ENCODE measurements at places on chromosomes 5 and 9.

DNA sequence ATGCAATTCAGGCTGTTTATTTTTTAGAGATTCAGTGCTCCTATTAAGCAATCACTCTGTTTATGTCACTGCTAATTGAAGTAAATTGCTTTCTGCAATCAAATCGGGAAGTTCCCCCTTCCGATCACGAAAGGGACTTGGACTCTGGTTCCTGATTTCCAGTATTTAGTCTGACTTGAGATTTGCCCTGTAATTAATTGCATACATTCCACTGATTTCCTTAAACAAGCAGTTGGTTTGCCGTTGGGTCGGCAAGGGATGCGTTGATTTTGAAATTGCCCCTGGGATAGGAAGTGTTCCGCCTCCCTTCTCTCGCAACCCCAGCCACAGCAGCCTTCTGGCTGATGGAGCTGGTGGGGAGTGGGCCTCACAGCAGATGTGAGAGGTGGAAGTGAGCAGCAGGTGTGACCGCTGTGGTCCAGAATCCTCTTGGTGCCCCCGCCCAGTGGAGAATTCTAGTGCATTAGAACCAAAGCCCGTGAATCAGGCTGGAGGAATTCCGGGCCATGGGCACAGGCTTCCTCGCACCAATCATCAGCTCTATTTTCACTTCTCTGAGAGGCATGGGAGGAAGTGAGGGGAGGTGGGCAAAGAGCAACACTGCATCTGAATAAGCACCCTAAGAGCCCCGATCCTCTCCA, 102.5 kb downstream of the SPRY4 start:
- DNase-seq = no peak

DNA sequence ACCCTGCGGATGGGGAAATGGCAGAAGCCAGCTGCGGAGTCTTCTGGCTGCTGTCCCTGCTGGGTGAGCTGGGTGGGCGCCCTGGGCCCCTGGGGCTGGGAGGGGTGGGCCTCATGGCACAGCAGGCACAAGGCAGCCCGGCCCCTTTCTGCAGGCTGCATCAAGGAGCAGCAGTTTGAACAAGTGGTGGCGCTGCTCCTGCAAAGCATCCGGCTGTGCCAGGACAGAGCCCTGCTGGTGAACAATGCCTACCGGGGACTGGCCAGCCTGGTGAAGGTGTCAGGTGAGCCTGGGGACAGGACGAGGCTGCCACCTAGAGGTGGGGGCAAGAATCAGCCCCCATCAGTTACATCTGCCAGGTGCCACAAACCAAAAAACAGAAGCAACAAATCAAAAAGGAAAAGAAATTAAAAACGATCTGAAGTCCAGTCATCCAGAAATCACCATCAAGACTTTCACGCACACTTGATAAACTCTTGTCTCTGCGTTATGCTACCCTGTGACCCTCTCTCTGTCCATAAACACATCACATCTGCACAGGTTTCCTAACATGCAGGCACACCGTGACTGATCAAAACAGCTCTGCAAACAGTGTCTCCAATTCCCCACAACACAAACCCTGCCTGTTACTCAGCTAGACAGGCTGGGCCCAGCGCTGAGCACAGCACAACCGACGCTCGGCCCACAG, 13.9 kb downstream of the REXO4 start:
- no peak for DNase-seq

GRCh38 chr9:33737811-33738606, 57.4 kb upstream of the PRSS3 start:
- DNase-seq = no peak

DNA sequence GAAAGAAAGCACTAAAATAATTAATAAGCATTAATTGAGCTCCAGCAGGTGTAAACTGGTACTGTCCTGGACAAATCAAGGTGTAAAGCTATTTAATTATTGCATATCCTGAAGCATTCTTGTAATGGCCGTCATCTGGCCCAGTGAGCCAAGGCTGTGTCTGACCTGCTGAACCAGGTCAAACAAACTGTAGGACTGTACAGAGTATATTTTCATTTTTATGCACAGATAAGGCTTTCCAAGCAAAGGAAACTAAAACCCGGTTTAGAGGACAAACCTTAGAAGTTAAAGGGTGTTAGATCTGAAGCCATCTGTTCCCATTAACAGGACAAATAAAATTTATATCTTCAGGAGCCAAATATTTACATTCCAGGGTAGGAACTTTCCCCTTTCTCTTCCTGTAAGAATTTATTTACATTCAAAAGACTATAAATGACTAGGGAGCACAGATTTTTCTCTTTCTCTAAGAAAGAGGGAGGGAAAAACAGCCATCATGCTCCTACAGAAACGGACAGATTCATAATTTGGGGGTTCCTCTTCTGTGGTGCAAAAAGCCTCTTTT, 69.8 kb downstream of the ESM1 start:
- DNase-seq = no peak

- DNase-seq = no peak
These were observed 248.8 kb downstream of the TENT4A start for GRCh38 chr5:6961837-6962635.

DNA sequence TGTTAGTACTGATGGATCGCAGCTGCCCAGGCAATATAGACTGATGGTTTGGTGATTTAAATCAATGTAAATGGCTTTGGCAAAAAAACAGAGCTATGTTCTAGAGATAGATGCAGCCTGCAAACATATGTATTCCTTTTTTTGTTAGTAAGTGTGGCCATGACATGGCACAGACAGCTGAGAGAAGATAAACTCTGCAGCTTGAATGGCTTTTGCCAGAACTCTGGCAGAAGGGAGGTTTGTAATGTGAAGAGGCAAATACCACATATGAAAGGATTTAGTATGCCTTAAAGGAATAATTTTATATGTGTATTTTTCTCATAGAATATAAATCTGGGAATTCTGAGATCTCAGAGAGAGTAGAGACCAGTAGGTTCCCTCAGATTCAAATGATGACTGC, 340.2 kb upstream of the DMAC1 start:
- no peak for DNase-seq

GRCh38 chr5:142453932-142454331, 129.1 kb upstream of the SPRY4 start:
- DNase-seq = no peak

DNA sequence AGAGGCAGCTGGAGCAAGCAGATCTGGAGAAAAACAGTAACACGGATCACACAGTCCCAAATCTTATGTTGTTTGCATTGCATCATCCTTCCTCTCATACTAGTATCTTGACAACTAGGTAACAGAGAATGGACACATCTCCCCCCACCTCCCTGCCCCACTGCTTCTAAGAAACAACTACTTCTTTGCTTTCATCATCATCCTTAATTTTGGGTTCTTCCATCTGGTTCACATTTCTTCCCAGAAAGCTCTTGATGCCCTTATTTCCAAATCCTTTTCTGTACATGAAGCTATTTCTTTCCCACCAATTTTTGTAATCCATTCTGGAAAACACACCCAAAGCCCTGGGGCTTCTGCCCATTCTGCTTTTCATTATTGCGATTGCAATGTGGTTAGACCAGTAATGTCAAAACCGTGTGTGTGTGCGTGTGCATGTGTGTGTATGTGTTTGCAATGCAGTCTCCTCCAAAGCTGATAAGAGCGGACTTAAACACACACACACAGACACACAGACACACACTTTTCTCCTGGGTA, 254.7 kb upstream of the SLC30A5 start:
- no peak for DNase-seq

DNA sequence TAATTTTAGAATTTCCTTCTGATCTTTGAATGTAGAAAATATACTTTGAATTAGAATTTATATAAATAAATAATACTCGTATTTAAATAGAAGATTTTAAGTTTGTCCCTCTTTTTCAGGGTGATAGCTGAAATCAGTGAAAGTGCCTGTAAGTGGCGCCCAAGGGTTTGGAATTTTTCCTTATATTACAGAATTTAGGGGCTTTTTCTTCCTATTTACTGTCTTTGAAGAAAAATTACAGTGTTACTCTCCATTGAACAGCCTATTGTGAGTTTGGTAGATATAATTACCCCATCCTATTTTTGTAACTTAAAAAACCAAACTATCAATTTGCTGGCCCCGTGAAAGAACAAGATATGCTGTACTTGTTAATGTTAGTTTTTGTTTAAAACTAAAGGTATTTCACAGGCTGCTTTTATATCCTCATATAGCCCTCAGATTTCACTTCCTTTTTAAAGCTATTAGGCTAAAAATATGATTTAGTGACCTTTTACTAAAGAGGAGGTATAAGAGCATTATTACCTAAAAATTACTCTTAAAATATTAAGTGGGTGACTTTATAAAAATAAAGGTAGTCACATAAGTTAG, 3.2 kb downstream of the MAP3K1 start:
- no peak for DNase-seq

DNA sequence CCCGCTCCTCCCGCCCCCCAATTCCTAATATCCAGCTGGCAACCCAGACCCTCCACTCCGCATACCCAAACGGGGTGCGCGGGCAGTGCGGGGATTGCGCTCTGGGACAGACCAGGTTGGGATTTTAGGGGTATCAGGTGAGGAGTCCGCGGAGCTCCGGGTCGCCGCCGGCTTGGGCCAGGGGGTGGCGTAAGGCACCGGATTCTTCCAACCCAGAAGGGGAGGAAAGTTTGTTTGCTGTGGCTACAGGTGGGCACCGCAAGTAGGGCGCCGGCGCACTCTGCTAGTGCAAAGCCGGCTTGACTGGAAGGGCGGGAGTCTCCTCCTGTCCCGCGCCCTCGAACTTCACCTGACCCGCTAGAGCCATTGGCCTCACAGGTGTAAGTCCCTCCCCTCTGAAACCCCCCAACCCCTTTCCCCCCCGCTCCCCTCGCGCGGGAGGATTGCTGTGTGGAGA, 709 bp downstream of the IQGAP2 start:
- DNase-seq = no peak

DNA sequence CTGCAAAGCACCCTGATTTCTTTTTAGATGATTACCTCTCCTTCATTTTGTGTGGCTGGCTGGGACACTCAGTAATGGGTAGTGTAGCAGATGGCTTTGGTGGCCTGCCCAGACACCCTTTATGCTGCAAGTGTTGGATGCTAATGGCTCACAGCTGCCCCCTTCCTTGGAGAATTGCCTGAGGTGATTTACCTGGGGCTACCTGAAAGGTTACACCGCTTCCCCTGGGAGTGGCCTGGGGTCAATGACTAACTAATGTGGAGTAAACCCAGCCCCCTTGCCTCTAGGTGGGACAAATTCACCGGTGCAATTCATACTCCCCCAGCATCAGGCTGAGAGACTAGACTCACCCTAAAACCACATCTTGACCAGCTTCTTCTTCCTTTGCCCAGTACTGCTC, 23.5 kb upstream of the HAND1 start:
- DNase-seq = no peak

DNA sequence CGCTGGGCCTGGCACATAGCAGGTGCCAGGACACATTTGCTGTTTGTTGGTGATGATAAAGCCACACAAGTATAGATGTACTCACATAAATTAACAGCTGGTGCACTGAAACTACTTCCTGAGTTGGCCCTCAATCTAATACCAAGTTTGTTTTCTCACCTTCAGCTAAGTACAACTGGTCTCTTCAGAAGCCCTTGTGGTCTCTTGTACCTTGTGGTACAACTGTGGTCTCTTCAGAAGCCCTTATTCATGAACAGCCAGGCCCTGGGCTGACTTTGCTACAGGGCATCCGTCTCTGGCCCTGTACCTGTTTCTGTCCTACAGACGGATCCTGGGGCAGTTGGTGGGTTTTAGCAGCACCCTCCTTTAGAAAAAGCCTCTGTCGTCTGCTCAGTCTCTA, 81.5 kb downstream of the DAB2IP start:
- no peak for DNase-seq

DNA sequence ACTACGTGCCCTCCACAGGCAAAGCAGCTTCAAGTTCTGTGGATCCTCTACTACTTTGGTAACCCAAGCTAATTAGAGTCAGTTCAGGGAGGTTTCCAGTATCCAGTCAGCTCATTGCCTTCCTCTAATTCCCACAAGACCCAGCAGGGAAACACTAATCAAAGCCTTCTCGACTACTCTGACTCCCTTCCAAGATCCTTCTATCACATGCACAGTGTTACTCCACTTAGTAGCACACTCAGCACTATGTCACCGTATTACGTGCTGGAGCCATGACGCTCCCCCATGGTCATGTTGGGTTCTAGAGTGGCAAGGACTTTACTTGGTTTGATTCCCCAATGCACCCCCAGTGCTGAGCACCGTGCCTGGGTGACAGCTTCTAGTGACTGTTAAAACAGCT, 53.0 kb downstream of the DCP2 start:
- no peak for DNase-seq

- DNase-seq = no peak
These were observed 135.6 kb downstream of the BOD1 start for GRCh38 chr5:173480896-173481295.

DNA sequence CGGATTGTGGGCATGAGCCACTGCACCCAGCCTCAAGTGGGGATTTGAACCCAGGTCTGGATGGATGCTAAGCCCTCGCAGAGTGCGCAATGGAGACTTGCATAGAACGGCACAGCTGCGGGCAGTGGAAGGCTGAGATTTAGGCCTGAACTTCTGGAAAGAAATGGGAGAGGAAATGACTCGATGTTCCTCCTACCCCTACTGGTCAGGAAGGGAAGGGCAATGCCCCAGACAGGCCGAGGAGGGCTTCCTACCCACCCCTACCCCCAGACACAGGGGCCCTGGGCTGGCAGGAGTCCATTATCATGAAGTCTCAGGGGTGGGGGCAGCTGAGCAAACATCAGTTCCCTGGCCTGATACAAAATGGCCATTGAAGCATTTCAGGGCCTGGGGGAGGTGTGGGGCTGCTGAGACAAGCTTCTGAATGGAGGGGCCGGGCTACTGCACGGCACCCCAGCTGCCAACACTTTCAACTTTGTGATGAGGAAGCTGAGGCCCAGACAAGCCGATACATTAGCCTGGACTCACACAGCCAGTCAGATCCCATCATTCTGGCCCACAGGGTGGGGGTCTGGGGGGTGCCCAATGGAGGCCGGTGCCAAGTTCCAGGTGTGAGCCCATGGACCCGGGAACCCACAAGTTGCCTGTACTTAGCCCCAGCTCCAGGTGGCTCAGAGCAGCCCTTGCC, 13.5 kb upstream of the WDR38 start:
- DNase-seq = no peak

DNA sequence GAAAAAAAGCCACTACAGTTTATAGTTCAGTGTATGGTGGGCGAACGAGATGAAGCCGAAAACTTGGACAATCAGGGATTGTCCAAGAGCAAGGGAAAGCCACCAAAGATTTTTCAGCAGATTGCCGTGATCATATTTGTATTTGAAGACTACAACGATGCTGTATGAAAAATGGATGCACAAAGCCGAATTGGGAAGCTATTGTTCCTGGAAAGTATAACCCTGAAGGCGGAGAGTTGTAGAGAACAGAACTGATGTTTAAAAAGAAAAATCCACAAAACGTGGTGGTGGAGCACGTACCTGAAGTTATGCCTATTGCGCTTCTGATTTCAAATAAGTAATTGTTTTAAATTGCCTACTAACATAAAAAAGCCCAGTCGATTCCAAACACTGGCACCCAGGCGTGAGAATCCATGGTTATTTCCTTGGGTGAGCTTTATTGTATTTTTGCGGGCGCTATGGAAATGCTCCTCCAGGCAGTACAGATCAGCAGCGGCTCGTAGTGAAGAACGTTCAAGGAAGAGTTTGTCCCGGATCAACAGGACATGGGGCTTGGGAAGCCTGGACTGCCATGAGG, 772 bp upstream of the TARS1 start:
- DNase-seq = no peak

GRCh38 chr9:121185774-121186403, 15.8 kb downstream of the RAB14 start:
- no peak for DNase-seq
